ENCODE measurements at places on chromosomes 7 and 10. TPM values are rescaled to one million over a fixed set of nuclear protein-coding genes. Genes with fewer than 3 reads are reported as not detected.

The HHEX gene
- 22.7 TPM for total RNA-seq

The PON3 gene
- 5.5 TPM for total RNA-seq

The DBNL gene
- 105 TPM for total RNA-seq

The CCDC172 gene
- total RNA-seq: not detected

The PTN gene
- 3.2 TPM for total RNA-seq

DNA sequence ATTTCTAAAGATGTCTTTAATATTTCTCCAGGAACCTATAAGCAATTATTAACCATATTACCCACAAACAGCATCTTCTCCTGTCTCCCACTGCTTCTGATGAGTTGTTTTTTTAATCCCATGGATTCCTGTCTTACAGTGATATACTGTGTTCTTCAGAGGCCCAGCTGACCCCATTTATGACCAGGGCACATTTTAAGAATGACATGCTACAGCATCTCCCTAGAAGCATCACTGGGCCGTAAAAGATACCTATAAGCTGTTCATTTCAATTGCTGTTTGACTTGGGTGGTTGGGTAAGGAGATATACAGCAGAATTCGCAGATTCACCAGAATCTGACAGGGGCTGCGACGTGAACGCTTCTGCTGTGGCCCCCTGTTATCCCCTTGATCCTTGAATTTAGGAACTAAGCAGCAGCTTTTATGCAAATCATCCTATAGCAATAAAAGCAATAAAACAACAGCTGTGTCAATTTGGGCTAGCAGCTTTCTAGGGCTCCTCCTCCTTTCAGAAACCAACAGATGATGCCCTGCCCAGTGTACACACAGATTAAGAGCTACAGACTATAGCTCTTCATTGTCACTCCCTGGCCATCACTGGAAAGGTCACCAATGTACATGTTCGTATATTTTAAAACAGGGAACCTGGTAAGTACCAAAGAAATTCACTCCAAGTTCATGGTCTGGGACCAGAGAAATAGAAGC is 86.8 kb downstream of the CPEB3 start:
- H3K27me3 ChIP-seq: no peaks in the 10 kb centered on the region
- no peak overlapping the region for H3K27ac ChIP-seq
- H3K36me3 ChIP-seq: no peaks in the 10 kb centered on the region
- H3K4me1 ChIP-seq: peaks cover 1% of the 10 kb centered on the region
- no peak overlapping the region for H3K4me3 ChIP-seq
- DNase-seq: no peak

- no peaks in the 10 kb centered on the region for H3K4me1 ChIP-seq
- H3K27ac ChIP-seq: no peak overlapping the region
- no peaks in the 10 kb centered on the region for H3K36me3 ChIP-seq
- no peak overlapping the region for H3K4me3 ChIP-seq
- DNase-seq: no peak
Observed at GRCh38 chr10:5252177-5253037, 55.8 kb downstream of the AKR1C4 start.

- H3K27me3 ChIP-seq: no peaks in the 10 kb centered on the region
- H3K4me3 ChIP-seq: no peak overlapping the region
- no peak overlapping the region for H3K27ac ChIP-seq
- DNase-seq: no peak
- H3K4me1 ChIP-seq: peaks cover 4% of the 10 kb centered on the region
Observed at GRCh38 chr10:84292502-84292901, 35.9 kb upstream of the CCSER2 start.

GRCh38 chr10:6068006-6068405 is 5.8 kb upstream of the IL2RA start:
- H3K27me3 ChIP-seq: no peaks in the 10 kb centered on the region
- DNase-seq: no peak
- H3K36me3 ChIP-seq: no peaks in the 10 kb centered on the region
- no peak overlapping the region for H3K27ac ChIP-seq
- no peak overlapping the region for H3K4me3 ChIP-seq
- H3K4me1 ChIP-seq: no peaks in the 10 kb centered on the region

- H3K36me3 ChIP-seq: no peaks in the 10 kb centered on the region
- H3K27ac ChIP-seq: no peak overlapping the region
- H3K27me3 ChIP-seq: no peaks in the 10 kb centered on the region
- no peaks in the 10 kb centered on the region for H3K4me1 ChIP-seq
- H3K4me3 ChIP-seq: no peak overlapping the region
Observed at GRCh38 chr7:144386741-144387140, 16.8 kb downstream of the NOBOX start.

- H3K36me3 ChIP-seq: no peaks in the 10 kb centered on the region
- no peak overlapping the region for H3K27ac ChIP-seq
- no peak for DNase-seq
- no peak overlapping the region for H3K4me3 ChIP-seq
Observed at GRCh38 chr7:106618480-106618879, 42.5 kb downstream of the CCDC71L start.

DNA sequence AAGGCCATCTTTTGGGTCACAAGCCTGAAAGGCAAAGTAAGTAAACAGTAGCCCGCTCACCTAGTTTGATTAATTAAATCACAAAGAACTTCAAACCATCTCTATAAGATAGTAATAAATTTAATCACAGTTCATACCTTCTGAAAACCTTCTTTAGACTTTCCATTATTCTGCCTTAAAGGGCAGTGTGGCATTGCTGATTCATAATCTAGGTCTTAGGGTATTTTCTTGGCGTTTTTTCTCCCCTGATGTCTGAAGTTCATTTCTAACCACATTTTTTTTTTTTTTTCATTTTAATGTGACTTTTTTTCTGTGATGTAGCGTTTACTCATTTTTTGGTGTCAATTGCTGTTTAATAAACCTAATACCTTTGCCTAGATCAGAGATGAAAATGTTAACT is 27.5 kb downstream of the LOXL4 start:
- H3K27me3 ChIP-seq: no peaks in the 10 kb centered on the region
- no peak for DNase-seq
- peaks cover 4% of the 10 kb centered on the region for H3K36me3 ChIP-seq

DNA sequence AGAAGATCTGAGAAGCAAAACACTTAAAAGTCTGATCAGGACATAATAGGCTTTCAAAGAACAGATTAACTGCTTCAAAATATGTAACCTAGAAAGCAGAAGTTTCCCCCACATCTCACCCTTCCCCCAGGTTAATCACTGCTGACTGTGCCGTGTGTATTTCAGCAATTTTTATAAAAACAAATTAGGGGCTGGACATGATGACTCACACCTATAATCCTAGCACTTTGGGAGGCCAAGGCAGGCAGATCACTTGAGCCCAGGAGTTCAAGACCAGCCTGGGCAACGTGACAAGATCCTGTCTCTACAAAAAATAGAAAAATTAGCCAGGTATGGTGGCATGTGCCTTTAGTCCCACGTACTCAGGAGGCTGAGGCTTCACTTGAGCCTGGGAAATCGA is 67.6 kb upstream of the GATA3 start:
- no peak overlapping the region for H3K27ac ChIP-seq
- H3K36me3 ChIP-seq: no peaks in the 10 kb centered on the region
- no peaks in the 10 kb centered on the region for H3K4me1 ChIP-seq
- no peaks in the 10 kb centered on the region for H3K27me3 ChIP-seq
- no peak overlapping the region for H3K4me3 ChIP-seq
